ENCODE measurements at places on chromosomes 1 and 21.
A peak's percentile ranks its signal among the peaks of the same experiment; 100 is the strongest.

GRCh38 chr1:203722909-203723308, 42.1 kb upstream of the LAX1 start:
- no peak for DNase-seq

- DNase-seq: no peak
These were observed 120.7 kb downstream of the TM2D1 start for GRCh38 chr1:61604261-61604660.

DNA sequence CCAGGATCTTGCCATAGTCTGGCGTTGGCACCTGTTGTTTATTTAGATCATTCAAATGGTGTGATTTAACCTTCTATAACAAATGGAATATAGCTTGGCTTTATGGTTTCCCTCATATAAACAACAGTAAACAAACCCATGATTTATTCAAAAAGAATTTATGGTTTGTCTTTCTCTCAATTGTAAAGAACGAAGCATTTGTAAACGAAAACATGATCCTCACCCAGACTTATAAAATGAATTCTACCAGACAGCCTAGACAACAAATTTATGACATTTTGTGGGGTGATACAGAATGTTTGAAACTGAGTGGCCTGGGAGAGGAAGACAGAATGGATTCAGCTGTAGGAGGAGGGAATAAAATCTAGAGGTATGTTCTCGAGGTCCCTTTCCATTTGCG, 66.1 kb upstream of the PTGFR start:
- no peak for DNase-seq

GRCh38 chr21:31235671-31236450, 108.2 kb downstream of the TIAM1 start:
- no peak for DNase-seq

DNA sequence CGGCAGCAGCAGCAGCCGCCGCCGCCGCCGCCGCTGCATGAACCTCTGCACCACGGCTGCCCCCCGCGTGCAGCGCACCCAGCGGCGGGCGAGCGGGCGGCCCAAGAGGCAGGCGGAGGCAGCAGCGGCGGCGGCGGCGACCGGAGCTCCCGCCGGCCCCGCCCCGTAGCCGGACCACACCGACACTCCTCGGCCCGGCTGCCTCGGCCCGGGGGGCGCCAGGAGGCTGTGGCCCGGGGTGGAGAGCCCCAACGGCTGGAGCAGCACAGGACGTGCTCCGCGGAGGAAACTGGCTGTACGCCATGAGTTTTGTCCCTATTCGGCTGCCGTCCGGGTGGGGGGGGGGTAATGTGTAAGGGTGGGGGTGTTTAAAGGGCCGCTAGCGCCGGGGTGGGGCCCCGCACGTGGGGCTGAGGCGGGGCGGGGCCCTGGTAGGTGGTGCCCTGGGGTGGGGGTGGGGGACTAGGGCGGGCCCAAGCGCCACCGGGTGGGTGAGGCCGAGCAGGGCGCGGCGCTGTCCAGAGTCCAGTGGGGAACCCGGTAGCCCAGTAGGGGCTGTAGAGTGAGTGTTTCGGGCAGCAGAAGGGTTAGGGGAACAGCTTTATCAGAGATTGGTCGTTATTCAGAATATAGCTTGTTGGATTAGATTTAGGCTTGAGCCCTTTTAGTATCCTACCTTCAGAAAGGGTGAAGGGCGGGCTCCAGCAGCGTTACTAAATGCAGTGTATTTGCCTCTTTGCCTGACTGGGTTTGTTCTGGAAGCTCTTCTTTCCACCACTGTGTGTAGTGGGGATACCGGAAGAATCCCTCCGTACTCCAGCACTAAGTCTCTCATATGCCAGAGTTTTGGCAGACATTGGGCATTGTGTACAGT, at the start of gene FAM78B:
FAM78B (minus strand) TSS at position 304 of the 874 bp plus-strand sequence. CDS start 753 bp downstream, outside the sequence.
- peak; percentile 37 for DNase-seq

GRCh38 chr1:170146720-170147263, 1.0 kb downstream of the NTMT2 start:
- no peak for DNase-seq

DNA sequence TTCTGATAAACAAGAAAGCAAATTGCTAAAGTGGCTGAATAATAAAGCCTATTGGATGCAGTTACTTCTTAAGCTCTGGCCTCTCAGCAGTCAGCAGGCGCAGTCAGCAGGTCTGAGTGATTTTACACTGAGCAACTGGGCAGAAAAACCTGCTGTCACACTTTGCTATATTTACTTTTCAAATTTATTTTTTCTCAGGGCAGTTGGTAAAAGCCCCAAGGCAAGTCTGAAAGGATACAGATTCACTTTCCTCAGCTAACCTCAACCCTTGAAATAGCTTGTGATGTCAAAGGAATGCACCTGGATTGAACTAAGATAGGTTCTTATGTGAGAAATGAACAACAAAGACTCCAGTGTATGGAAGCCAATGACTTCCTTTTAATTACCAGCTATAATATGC, 34.0 kb downstream of the ATP5PF start:
- no peak for DNase-seq

- no peak for DNase-seq
These were observed 163.4 kb downstream of the OLFM3 start for GRCh38 chr1:101833312-101833711.

DNA sequence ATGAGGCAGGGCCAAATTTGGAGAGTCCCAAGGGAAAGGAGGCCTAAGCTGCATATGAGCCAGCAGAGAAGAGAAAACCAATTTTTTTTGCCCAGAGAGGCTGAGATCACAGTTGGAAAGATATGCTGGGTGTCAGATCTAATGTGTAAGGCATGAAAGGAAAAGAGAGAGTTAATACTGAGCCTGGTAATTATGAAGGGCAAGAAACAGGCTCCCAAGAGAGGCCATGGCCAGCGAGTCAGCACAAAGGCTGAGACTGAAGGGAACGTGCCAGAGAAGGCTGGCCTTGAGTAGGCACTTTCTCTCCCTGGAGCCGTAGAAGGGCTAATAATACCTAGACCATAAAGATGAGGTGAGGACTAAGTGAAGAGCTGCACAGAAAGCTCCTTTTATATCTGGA, 31.8 kb upstream of the BEND5 start:
- no peak for DNase-seq

DNA sequence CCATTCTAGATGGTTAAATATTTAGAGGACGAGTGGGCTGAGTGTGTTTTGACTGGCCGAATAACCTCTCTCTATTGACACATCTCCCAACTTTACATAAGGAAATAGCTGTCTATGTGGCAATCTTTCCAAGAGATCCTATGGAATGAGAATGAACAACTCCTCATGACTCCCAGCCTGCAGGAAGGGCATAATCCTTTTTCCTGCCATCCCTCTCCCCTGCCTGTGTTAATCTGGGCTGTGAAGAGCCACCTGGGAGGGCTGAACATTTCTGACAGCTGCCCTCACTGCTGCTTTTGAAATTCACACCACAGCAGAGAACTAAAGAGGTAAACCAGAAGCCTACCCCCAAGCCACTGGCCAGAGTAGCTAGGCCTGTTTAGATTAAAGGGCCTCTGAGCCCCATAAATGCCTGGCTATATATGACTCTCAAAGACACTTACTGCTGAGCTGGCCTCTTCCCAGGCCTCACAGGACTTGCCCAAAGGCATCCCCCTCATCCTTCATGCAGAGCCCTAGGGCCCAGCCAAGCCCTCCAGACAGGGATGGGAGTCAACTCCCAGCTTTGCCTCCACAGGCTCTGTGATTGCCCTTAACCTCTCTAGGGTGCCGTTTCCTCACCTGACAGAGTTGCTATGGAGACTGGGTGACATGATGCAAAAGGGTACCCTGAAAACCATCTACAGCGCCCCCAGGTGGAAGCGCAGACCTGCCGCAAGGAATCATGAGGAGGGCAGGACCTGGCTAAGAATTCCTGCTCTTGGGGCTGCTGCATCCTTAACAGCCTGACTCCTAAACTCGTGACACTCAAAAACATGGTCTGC, 42.0 kb upstream of the LDLRAP1 start:
- no peak for DNase-seq

- no peak for DNase-seq
These were observed 13.0 kb upstream of the ERRFI1 start for GRCh38 chr1:8039071-8039470.

- no peak for DNase-seq
These were observed 43.5 kb upstream of the SARS1 start for GRCh38 chr1:109170035-109170764.

DNA sequence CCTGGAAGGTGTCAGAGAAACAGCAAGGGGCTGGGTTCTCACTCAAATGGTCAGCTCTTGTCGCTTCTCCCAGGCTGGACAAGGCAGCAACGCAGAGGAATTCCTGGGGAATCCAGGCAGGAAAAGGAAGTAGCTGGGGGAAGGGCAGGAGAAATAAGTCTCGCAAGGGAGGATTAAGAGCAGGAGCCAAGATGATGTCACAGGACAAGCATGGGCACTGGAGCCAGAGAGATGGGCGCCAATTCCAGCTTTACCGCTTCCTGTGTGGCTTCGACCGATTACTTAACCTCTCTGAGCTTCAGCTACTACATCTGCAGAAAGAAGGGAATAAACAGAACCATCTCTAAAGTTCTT, 70.5 kb downstream of the SSBP3 start:
- DNase-seq: no peak

DNA sequence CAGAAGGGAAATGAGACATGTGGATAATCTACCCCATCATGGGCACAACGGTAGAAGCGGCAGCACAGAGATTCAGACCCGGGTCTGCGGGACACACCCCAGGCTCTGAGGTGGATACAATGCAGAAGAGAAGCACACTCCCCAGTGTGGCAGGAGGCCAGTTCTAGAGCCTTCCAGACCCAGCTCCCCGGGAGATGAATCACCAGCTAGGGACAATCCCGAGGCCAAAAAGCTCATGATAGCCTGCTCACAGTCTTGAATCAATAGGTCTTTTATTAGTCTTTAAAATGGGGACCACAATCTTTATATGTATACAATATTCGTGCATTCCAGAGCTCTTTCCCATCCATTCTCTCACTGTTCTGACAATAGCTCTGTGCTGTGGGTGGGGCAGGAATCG, 57.3 kb upstream of the DIRAS3 start:
- DNase-seq: no peak

- no peak for DNase-seq
These were observed 15.9 kb downstream of the PFKL start for GRCh38 chr21:44315691-44316203.

- no peak for DNase-seq
These were observed 43.6 kb upstream of the TNFRSF1B start for GRCh38 chr1:12123172-12123571.

DNA sequence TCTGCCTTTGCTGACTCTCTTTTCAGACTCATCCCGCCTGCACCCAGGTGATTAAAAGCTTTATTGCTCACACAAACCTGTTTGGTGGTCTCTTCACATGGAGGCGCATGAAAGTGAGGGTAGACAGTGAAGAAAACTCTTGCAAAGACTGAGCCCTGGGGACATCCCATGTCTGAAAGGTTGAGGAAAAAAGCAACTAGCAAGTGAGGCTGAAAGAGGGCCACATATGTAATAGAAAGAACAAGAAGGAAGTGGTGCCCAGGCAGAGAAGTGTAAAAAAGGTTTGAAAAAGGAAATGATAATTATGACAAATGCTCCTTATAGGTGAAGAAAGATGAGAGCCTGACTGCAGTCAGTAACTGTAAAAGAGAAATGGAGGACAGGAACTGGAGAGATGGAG, 115.9 kb upstream of the NEK7 start:
- DNase-seq: no peak

- DNase-seq: no peak
These were observed 34.8 kb upstream of the ST6GALNAC5 start for GRCh38 chr1:76832521-76832920.

GRCh38 chr1:28010969-28011368, 51.2 kb downstream of the XKR8 start:
- DNase-seq: no peak

- DNase-seq: no peak
These were observed 158.1 kb downstream of the PSMG1 start for GRCh38 chr21:39025198-39025597.

GRCh38 chr1:26618561-26618960, 77.3 kb upstream of the ARID1A start:
- DNase-seq: no peak

GRCh38 chr1:170351366-170351946, 180.5 kb upstream of the GORAB start:
- DNase-seq: no peak

GRCh38 chr1:176271572-176271971, 64.5 kb upstream of the COP1 start:
- DNase-seq: no peak

DNA sequence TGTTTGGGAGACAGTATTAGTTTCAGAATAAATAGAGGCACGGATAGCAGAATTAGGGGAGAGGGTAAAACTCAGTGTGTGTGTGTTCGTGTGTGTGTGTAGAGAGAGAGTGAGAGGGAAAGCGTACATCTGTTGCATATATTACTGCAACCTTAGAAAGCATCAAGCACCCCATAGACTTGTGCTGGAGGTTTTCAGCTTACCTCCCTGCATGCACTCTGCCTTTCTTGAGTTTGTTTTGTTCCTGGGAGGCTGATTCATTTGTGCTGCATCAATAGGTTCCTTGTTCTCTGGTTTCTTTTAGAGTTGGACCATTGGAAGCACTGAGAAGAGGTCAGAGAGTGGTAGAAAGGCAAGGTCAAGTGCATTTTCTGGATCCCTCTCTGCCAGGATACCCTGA, 104.4 kb upstream of the KCNK1 start:
- DNase-seq: no peak

GRCh38 chr1:153293851-153294250, 18.9 kb downstream of the PGLYRP3 start:
- DNase-seq: no peak

DNA sequence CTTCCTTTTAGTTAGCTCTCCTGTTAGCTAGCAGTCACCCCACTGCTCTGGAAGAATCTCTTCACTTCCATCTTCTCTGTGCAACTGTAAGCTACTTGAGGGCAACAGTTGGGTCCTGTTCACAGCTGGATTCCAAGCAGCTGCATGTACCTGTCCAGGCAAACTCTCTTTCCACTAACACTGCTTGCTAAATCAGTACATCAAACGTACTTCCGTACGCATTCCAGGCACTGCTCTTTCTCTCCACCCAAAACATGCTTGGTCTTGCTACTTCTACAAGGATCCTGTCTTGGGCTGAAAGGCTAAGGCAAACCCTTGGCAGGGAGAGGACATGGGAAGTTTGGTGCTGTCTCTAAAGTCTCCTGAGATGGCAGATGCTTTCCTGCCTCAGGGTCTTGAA, 139.2 kb upstream of the CACNA1E start:
- DNase-seq: no peak

- no peak for DNase-seq
These were observed 273.4 kb upstream of the CACYBP start for GRCh38 chr1:174726167-174726879.

DNA sequence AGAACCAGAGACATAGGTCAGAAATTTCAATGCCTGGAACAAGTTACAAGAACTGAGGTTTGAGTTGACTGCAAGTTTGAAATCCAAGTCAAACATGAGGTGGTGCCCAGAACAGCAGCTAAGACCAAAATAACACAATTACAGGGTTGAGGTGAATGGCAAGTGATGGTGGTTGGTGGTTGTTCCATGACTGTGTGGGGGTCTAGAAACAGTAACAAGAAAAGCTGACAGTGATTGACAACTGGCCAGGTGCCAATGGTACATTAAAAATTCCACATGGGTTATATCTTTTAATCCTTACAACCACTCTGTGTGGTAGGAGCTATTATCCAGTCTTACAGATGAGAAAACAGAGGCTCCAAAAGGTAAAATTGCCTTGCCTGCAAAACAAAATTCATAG, 32.0 kb downstream of the RIMS3 start:
- no peak for DNase-seq

GRCh38 chr1:210695026-210695425, 366.3 kb downstream of the HHAT start:
- no peak for DNase-seq

GRCh38 chr1:208842451-208842850, 598.3 kb upstream of the PLXNA2 start:
- DNase-seq: no peak

- DNase-seq: no peak
These were observed 201.4 kb downstream of the CHRM3 start for GRCh38 chr1:239587574-239588369.

- no peak for DNase-seq
These were observed 34.4 kb downstream of the MRPL39 start for GRCh38 chr21:25572861-25573310.

Measured in hypothalamus (tissue), 51 donors.